ENCODE measurements at places on chromosomes 5 and 9.

GRCh38 chr9:72151104-72151503 is 1.9 kb downstream of the GDA start:
- DNase-seq = no peak

- DNase-seq = no peak
Measured at GRCh38 chr5:72300590-72301339, 19.3 kb downstream of the MRPS27 start.

DNA sequence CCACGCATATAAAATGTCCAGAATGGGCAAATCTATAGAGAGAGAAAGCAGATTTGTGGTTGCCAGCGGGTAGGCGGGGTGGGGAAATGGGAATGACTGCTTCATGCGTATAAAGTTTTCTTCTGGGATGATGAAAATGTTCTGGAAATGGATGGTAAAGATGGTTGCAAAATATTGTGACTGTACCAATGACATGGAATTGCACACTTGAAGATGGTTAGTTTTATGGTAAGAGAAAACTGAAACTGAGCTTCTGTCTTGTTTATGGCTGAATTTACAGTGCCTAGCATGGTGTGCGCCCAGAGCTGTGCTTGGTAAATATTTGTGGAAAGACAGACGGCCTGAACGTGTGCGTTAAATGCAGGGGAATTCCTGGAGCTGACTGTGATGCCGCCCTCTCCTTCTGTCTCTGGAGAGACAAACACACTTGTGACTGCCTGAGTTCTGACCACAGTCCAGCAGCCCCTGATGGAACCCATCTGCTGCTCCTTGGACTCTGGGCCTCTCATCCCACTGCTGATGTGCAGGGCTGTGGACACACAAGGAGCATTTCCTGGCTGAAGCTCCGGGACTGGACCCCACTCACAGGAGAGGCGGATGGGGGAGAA is 8.6 kb upstream of the PTGES start:
- DNase-seq = no peak

- DNase-seq = no peak
Measured at GRCh38 chr5:81572201-81572600, 178.3 kb upstream of the ACOT12 start.

DNA sequence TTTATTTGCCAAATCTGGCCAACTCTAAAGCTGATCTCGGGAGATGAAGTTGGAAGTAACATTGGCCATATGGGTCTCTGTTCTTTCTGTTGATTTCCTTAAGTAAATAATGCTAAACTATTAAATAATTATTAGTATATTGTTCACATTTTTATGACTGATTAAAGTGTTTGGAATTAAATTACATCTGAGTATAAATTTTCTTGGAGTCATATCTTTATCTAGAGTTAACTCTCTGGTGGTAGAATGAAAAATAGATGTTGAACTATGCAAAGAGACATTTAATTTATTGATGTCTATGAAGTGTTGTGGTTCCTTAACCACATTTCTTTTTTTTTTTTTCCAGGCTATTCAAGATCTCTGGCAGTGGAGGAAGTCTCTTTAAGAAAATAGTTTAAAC is 9.3 kb upstream of the FGF18 start:
- no peak for DNase-seq
